ENCODE measurements at places on chromosomes 6 and 20. TPM values are rescaled to one million over a fixed set of nuclear protein-coding genes. Genes with fewer than 3 reads are reported as not detected.

DNA sequence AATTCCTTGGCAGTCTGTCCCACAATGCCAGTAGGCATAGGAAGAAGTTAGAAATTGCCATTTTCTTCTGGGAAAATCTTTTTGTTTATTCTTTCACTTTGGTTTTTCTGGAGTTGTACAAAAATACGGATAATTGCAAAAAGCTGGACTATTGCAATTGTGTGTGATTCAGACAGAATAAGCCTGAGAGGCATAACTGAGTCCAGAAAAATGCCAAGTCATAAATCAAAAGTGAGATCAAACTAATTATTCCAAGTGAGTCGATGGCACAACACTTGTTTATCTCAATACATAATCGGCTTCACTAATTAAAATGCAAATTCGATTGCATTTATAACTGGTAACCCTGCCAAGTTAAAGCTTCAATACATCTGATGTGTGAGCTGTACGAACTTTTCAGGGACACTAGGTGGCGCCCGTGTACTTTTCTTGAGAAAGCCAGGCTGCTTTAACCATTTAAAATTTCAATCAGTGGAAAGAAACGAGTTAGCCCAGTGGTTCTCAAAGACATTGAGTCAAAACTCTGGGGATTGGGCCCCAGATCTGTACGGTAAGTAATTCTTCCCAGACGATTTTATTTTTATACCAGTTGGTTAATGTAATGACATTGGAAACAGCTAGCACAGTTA is 102.6 kb downstream of the LAMP5 start:
- peak; percentile 26 for DNase-seq

DNA sequence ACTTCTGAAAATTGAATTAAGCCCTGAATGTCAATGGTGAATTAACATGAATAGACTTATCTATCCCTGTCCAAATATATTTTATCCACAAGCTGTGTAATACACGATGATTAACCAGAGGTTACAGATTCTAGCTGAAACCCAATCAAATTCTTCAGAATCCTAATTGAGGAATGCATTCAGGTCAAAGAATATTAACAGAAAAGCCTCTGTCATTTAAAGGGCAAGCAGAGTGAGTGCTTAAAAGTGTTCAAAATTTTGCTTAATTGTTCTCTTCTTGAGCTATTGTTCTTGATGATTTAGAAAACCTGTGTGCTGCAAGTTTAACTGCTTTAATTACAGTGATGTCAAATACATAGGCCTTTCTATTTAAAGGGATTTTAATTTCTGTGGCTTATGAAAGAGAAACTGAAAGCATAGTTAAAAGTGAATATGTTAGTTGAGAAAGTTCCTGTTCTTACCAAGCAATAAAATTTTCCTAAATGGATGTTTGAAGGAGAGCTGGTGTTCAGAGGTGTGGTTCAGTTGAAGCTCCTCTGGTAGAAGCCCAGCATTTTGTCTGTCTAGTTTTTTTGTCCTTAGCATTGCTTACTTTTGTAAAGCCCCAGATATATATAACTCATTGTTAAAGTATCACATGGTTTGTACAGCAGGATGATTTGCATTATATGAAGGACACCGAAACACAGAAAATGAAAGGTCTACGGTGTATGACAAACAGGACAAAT is 466.3 kb upstream of the PLCB4 start:
- no peak for DNase-seq

DNA sequence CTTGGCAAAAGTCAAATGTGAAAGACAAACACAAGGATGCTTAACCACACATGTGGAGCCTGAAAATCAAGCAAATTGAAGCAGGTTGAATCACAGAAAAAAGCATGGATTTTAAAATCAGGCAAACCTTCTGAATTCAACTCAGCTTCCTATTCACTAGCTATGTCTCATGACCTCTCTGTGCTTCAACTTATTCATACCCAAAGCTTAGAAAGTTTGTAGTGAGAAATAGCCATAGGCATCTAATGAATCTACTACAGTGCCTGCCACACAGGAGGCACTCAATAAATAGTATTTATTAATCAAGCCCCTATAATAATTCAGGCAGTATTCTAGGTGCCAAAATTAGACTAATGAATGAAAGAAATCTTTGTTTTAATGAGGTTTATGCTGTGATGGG is 112.2 kb upstream of the TNFAIP3 start:
- no peak for DNase-seq

- DNase-seq = no peak
Observed at GRCh38 chr20:57649617-57650015, 29.4 kb upstream of the ZBP1 start.

DNA sequence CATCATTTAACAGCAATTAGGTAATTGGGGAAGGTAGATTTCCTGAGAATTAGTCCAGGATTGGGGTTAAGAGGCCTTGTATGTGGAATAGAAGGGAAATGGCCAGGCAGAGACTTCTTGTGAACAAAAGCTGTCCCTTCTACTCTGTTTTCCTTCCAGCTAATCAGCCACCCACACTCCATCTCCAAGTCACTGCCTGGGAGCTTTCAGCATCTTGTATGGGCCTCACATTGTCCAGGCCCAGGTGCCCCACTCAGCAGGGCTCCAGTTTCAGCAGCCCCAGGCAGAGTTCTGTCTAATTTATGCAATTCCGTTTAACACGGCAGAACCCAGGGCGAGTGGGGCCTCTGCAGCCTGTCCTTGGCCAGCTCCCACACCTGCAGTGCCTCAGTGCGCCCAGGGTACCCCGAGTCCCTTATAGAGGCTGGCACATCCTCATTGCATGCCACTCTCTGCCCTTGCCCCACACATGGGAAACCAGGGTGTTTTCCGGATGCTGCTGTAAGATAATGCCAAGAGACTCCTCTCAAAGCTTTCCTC is 113.0 kb downstream of the EDN3 start:
- DNase-seq = no peak

- peak; percentile 42 for DNase-seq
Observed at GRCh38 chr20:5788385-5788895, 38.2 kb downstream of the SHLD1 start.

GRCh38 chr6:72856801-72857200 is 234.9 kb downstream of the KCNQ5 start:
- DNase-seq = no peak

- DNase-seq = no peak
Observed at GRCh38 chr6:8054276-8054675, 9.9 kb downstream of the BLOC1S5 start.

- no peak for DNase-seq
Observed at GRCh38 chr6:161544801-161545480, 271.1 kb upstream of the AGPAT4 start.

- DNase-seq = no peak
Observed at GRCh38 chr20:4082406-4083097, 67.2 kb upstream of the RNF24 start.

- no peak for DNase-seq
Observed at GRCh38 chr6:49299279-49299678, 163.8 kb downstream of the MMUT start.

GRCh38 chr20:14282140-14282539 is 55.3 kb downstream of the FLRT3 start:
- DNase-seq = no peak

DNA sequence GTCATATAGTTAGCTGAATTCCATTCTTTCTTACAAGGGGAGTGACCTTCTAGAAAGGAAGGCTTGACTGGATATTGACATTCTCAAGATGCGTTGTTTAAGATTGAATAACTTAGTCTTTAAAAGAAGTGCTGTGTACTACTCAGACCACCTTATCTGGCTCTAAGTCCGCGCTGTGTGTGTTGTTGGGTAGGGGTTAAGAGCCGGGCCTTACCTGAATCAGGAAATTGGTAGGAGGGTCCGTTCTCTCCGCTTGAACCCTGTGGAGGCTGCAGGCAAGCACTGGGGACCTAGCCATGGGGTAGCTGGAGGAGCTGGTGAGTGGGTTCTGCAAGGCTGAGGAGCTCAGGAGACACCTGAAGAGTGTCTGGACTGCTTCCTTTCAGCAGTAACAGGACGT is 9.0 kb upstream of the SCML4 start:
- no peak for DNase-seq

- DNase-seq = no peak
Observed at GRCh38 chr6:127522714-127523113, 3.6 kb upstream of the MTCL3 start.

- DNase-seq = no peak
Observed at GRCh38 chr20:11521476-11522365, 396.0 kb upstream of the BTBD3 start.

DNA sequence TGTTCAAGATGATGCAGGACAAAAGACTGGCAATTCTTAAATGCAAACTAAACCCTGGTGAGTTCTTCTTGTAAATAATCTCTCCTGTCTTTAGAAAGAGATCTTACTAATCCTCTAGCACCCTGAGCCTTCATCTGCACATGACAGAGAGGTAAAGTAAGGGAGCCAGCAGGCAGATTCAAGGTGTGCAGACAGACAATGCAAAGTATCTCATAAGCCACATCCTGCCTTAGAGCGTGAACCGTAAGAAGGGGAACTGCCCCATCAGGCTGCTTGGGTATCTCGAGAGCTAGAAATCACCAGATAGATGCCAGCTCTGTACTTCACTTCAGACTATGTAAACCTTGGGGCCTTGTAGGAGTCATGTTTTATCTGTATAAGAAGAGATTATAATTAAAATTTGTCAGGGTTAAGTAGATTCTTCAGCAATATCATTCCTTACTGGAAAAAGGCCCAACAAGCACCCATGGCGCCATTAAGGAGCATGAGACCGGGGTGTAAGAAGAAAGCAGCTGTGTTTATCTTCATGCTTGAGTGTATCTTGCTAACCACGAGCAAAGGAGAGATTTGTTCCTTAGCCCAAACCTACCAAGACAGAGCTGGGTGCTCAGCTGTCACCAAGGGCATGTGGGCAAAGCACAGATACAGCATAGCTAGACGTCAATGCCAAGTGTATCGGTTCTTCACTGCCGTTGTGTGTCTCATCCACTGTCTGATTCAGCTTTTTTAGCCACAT is 24.4 kb downstream of the CNR1 start:
- DNase-seq = no peak

GRCh38 chr6:45424451-45424861 is 46.7 kb upstream of the SUPT3H start:
- no peak for DNase-seq

DNA sequence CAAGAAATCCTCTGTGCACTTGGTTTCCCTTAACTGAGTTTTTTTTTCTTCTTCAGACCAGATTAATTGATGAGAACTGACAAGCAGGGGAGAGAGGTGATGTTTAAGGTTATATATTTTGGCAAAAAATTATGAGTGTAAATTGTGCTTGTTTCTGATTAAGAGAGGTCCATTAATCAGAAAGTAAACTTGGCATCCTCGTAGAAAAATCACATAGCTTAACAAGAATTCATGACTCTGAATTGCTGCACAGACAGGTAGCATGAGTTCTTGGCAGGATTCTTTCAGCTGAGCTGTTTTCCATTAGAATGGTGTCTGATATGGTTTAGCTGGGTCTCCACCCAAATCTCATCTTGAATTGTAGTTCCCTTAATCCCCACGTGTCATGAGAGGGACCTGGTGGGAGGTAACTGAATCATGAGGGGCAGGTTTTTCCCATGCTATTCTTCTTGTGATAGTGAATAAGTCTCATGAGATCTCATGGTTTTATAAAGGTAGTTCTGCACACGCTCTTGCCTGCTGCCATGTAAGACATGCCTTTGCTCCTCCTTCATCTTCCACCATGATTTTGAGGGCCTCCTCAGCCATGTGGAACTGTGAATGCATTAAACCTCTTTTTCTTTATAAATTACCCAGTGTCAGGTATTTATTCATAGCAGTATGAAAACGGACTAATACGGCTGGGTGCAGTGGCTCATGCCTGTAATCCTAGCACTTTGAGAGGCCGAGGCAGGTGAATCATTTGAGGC is 34.2 kb upstream of the DDR1 start:
- no peak for DNase-seq

DNA sequence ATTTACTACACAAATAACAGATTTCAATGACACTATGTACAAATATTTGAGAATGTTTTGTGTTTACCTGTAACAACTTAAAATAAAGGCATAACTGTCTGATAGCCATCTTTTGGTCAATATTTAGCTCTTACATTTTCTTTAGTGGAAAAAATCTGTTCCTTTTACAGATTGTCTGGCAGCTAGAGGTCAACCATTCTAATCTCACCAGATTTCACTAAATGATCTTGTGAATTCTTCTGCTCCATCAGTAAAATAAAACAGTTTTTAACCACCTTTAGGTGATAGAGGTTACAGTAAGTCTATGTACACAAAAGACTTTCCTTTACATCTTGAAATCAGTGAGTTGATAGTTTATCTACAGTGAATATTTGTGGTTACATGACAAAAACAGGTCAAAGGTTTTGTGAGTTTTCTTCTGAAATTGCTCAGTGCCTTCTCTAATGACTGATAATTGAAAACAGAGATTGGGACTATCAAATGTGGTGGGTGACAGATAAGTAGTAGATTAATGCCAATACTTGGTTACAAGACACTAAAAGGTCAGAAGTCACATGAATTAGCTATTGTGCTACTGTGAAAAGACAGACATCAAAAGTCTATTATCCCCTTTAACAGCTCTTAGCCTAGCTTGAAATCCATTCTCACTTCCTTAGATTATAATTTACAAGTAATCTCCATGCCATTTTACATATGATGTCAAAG is 47.4 kb downstream of the BMP5 start:
- no peak for DNase-seq

GRCh38 chr20:63641792-63642523 is 11.3 kb downstream of the STMN3 start:
- DNase-seq = peak; percentile 78

DNA sequence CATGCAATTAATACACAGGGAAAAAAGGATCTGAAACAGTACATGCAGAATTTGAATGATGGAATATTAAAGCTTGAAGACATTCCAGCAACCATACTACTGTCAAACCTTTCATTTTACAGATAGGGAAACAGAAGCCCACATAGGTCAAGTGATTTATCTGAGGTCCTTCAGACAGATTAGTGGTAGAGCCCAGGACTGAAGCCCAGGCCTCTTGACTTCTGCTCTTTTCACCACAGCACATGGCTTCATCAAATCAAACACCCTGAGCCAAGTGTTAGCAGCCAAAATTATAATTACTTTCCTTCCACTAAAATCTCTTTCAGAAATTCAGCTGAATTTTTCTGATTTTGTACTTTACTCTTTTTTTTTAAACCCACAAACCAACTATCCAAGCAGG is 435.6 kb upstream of the RUNX2 start:
- no peak for DNase-seq

GRCh38 chr6:27040244-27041042 is 207.1 kb upstream of the PRSS16 start:
- DNase-seq = no peak

GRCh38 chr6:146357578-146358430 is 185.8 kb upstream of the RAB32 start:
- DNase-seq = no peak

DNA sequence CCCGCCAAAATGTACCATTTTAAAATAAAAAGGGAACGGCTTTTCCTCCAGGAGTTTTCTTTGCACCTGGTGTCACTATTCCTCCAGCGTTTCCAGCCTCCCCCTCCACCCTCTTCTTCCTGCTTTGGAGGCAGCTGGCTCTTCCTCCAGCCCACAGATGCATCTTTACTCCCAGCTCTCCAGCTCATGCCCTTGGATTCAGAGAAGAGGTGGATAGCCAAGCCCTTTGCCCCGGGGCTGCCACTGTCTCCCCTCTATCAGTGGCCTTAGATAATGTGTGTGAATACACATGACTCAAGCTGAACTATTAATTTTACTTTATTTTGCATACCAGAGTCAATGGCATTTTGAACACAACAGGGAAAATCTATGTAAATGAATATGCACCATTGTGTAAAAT is 15.3 kb upstream of the CDH4 start:
- no peak for DNase-seq

Gene RIPOR2
- 13.9 TPM for total RNA-seq

Gene PROKR2
- total RNA-seq = not detected

Gene THBS2
- total RNA-seq = 115 TPM

Gene TOX2
- 1.6 TPM for total RNA-seq

Gene MOG
- total RNA-seq = not detected

Gene PRKN
- 10.5 TPM for total RNA-seq

Gene SYNDIG1
- total RNA-seq = 0.19 TPM

Gene BEND6
- total RNA-seq = 0.44 TPM
